ENCODE measurements at places on chromosomes 2 and 18.
A peak's percentile ranks its signal among the peaks of the same experiment; 100 is the strongest.

DNA sequence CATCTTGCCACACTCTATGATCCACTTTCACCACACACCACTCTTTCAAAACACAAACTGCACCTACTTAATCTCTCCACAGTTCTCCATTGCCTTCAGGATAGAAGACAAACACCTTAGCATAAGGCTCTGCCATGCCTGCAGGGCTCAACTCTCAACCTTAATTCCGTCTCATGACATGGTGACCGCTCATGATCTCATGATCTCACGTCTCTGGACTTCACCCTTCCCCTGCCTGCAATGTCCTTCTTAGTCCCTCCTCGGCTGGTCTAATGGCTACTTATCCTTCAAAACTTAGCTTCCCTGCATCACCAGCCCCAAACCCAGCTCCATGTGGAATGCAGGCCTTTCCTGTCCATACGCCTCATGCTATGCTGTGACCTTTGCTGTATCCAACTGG, 85.3 kb downstream of the ACVR1 start:
- no peak for DNase-seq

GRCh38 chr2:226208726-226209125, 590.9 kb downstream of the IRS1 start:
- no peak for DNase-seq

- peak; percentile 71 for DNase-seq
These were observed 40.1 kb downstream of the ODC1 start for GRCh38 chr2:10407841-10408648.

GRCh38 chr2:42203792-42204191, 34.6 kb downstream of the EML4 start:
- no peak for DNase-seq

GRCh38 chr2:118115761-118116160, 27.5 kb downstream of the INSIG2 start:
- DNase-seq = no peak

- no peak for DNase-seq
These were observed 481.4 kb upstream of the CDH7 start for GRCh38 chr18:65269375-65269774.

GRCh38 chr2:120978359-120979050, 242.8 kb downstream of the GLI2 start:
- DNase-seq = no peak

GRCh38 chr2:187453078-187453641, 5.1 kb upstream of the CALCRL start:
- peak; percentile 21 for DNase-seq

GRCh38 chr2:114724454-114724853, 282.0 kb downstream of the DPP10 start:
- DNase-seq = no peak

GRCh38 chr2:98647636-98648035, 39.2 kb downstream of the UNC50 start:
- no peak for DNase-seq

GRCh38 chr18:27604583-27604982, 419.5 kb upstream of the CHST9 start:
- DNase-seq = no peak

GRCh38 chr2:23843051-23843976, 83.6 kb downstream of the ATAD2B start:
- DNase-seq = no peak

GRCh38 chr2:103005393-103005792, 243.6 kb downstream of the TMEM182 start:
- no peak for DNase-seq

- DNase-seq = peak; percentile 4
These were observed 961.6 kb upstream of the LRRTM1 start for GRCh38 chr2:81266106-81266505.

DNA sequence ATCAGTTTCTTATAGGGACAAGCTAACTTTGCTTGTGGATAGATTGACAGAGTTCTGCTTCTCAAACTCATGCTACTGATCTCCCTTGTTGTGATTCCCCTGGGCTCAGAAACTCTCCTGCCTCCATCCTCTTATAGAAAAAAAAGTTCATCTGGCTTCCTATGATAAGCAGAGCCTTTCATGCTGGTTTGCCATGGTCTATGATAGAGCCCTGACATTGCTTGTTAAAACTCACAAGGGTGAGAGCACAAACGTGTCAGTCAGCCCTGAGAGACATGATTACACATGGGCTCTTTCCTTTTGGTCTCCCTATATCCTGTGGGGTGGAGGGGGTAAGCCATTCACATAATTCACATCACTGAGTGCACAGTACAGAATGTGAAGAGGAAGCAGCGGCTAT, 121.8 kb downstream of the TDRD15 start:
- no peak for DNase-seq

- no peak for DNase-seq
These were observed 432.7 kb upstream of the RAB12 start for GRCh38 chr18:8176554-8176953.

- peak; percentile 44 for DNase-seq
These were observed 11.5 kb downstream of the IGFBP5 start for GRCh38 chr2:216683846-216684245.

DNA sequence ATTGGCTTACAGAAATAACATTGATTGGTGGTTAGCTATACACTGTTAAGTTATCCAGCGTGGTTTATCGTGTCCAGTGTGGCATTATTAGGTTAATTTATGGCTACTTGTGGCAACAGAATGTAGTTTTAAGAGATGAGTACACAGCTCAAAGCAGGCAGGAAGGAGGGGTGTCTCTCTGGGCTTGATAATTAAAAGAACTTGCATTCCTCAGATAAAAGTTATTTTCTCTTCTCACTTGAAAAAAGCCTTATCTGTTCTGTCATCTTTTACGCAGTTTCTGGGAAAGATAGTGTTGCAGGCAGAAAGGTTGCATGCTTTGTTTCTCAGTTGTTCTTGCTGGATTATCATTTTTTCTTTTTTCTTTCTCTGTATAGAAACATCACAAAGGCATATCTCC, 154.4 kb upstream of the COL3A1 start:
- no peak for DNase-seq

- DNase-seq = no peak
These were observed 59.8 kb downstream of the INHBB start for GRCh38 chr2:120405759-120406099.

DNA sequence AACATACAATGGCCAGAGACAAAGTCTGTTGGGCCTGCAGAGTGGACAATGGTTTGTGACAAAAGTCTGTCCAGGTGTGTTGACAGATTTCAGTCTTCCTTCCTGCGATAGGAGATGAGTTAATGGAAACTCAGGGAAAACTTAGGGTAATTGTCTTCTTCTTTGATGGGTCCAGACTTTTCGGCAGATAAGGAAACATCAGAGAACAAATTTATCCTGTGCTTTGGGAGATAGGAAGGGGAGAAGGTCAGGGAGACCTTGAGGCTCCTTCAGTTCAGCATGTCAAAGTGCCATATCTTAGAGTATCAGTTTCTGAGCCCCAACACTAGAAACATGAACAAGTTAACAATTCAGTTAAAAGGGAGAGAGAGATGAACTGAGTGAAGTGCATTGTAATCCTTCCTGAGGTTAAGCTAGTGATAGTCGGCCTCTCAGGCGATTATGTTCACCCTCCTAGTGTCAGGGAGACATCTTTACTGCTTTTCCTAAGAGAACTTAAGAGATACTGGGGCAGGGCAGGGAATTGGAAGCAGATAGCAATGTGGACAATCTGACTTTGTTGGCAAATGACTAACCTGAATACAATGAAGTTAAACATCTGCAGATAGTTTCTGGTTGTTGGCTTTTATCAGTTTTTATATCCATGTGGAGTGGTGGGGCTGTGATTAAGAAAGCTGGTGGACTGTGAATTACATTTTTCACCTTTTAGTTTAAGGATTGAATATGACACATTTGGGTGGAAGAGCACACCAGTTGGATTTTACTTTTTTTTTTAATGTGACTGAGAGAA, 248.8 kb upstream of the FN1 start:
- DNase-seq = no peak

GRCh38 chr2:24785671-24786321, 7.4 kb downstream of the PTRHD1 start:
- DNase-seq = no peak

DNA sequence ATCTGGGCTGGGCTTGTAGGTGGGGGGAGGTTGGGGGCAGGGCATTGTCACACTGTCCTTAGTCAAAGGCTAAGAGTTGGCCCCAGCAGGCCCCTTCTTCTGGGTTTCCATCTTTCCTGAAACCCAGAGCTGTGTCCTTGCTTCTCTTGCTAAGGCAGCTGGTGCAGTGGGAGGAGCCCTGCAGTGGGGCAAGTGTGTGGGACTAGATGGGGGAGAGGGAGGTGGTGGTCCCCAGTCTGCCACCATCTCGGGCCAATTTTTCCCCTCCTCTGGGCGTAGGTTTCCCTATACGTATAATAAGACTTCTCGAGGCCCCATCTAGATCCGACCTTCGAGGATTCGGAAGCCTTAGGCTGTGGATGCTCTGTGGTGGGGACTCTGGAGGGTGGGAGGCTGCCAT, 3.5 kb downstream of the KCNF1 start:
- DNase-seq = no peak

- no peak for DNase-seq
These were observed 554.7 kb downstream of the NUP35 start for GRCh38 chr2:183678908-183679307.

DNA sequence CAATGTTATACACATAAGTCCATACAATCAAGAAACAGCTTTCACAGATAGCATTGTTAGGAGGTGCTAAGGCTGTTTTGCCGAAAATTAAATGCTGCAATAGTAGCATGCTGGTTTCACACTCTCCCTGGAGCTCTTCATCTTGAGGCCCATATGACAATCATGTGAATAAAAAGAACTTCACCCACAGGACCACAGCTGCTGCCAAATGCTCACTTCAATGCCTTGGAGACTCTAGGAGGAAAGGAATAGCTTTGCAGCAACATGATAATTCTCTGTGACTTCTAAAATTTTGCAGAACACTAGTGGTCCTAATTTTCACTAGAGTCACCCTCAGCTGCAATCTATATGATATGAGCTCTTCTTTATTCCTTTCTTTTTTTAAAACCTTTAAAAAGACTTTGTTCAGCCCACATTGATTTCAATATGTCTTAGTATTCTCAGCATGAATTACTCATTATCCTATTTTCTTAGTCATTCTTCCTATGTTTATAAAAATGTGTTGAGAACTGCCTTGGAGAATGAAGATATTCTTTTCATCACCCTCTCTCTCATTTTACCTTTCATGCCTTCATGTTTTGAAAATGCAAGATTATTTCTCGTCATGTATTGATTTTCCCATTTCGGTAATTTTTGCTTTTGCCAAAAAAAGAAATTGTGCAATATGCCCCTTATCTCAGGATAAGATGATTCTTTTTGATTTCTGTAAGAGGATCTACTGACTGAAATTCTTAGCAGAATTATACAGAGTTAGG, 108.2 kb downstream of the PDE1A start:
- DNase-seq = no peak

GRCh38 chr2:102304711-102305611, 6.4 kb upstream of the IL1RL1 start:
- no peak for DNase-seq

GRCh38 chr2:177466337-177467195, 74.0 kb downstream of the AGPS start:
- DNase-seq = no peak

GRCh38 chr2:147174824-147175254, 670.0 kb upstream of the ACVR2A start:
- no peak for DNase-seq

GRCh38 chr2:241088376-241088775, 13.7 kb downstream of the MTERF4 start:
- DNase-seq = no peak

DNA sequence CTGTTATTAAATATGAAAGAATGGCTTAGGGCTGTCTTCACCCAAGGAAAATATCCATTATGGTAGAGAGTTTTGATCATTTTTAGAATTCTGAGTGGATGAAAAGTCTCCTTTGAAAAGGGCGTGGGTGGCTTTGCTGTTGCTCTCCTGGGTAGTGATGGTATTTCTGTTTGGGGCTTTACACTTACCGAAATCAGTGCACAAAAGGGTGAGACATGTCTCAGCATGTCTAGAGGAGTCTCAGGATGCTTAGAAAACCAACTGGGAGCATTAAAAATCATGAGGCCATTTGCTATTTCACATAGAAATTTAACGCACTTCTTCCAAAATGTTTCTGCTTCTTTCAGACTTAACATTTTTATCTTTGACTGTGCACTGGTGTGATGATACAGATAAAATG, 49.6 kb downstream of the ZCCHC2 start:
- DNase-seq = no peak
